ENCODE measurements at places on chromosomes 11 and 22. TPM values are rescaled to one million over a fixed set of nuclear protein-coding genes. Genes with fewer than 3 reads are reported as not detected.

The BACE1 gene
- 28.4 TPM for total RNA-seq

The OR6A2 gene
- 0.18 TPM for total RNA-seq

The AP2A2 gene
- 130 TPM for total RNA-seq

The C11orf91 gene
- not detected for total RNA-seq

GRCh38 chr11:64141081-64141783 is 24.7 kb downstream of the MACROD1 start:
- no peaks in the 10 kb centered on the region for H3K36me3 ChIP-seq
- H3K4me1 ChIP-seq = no peaks in the 10 kb centered on the region
- no peaks in the 10 kb centered on the region for H3K27me3 ChIP-seq

DNA sequence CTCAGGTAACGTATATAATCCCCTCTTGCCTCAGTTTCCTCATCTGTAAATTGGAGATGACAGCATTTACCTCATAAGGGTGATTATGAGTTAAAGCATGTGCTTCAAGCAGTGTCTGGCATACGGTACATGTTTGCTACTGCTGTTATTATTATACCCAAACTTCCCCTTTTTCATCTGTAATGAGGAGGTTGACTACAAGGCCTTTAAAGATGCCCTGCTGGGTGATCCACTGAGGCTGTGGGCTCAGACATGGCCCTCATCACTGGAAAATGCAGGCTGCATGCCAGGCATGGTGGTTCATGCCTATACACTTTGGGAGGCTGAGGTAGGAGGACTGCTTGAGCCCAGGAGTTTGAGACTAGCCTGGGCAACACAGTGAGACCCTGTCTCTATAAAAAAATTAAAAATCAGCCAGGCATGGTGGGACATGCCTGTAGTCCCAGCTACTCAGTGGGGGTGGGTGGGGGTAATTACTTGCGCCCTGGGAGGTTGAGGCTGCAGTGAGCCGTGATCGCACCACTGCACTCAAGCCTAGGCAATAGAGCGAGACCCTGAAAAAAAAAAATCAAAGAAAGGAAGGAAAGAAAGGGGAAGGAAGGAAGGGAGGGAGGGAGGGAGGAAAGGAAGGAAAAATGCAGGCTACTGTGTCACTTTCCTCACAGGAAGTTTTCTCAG is 4.3 kb downstream of the PIK3IP1 start:
- H3K27ac ChIP-seq = peak overlapping the region; percentile 96
- peaks cover 65% of the 10 kb centered on the region for H3K36me3 ChIP-seq
- H3K4me3 ChIP-seq = peak overlapping the region; percentile 78

DNA sequence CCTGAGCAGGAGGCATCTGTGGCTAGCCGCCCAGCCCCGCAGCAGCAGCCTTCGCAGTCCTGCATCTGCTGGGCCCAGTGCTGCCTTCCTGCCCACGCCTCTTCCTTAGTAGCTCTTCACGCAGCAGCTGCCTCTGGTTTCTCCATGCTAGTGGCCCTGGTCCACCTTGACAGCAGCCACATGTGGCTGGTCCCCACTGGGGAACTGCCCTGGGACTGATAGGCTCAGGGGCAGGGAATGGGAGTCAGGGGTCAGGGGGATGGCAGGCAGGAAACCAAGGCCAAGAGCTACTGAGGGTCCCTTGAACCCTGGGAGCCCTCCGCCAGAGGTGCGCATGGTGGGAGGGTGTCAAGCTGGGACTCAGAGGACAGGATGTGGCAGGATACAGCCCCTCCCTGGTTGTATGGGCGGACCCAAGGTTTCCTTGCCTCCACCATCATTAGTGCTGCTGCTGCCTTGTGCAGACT is 99.4 kb upstream of the PITPNB start:
- peaks cover 11% of the 10 kb centered on the region for H3K36me3 ChIP-seq
- no peak overlapping the region for H3K4me3 ChIP-seq
- H3K27ac ChIP-seq = no peak overlapping the region
- peaks cover 30% of the 10 kb centered on the region for H3K4me1 ChIP-seq
- H3K27me3 ChIP-seq = no peaks in the 10 kb centered on the region

DNA sequence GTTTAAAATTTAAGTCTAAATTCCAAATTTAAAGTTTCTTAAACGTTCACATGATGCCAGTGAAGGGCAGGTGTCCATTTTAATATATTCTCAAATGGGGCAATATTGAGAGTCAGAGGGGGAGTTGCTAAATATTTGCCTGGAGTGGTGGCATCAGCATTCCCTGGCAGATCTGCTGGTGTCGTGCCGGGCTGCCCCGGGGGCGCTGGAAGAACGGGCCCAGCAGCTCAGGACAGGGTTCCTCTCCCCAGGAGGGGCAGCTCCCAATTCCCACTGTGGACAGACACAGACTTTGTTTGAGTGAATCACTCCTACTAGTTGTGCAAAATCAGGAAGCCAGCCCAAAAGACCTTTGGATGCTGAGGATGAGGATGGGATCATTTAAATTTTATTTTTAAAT is 468.7 kb upstream of the B3GAT1 start:
- no peak overlapping the region for H3K4me3 ChIP-seq
- peaks cover 16% of the 10 kb centered on the region for H3K27me3 ChIP-seq
- no peak overlapping the region for H3K27ac ChIP-seq
- H3K4me1 ChIP-seq = no peaks in the 10 kb centered on the region

DNA sequence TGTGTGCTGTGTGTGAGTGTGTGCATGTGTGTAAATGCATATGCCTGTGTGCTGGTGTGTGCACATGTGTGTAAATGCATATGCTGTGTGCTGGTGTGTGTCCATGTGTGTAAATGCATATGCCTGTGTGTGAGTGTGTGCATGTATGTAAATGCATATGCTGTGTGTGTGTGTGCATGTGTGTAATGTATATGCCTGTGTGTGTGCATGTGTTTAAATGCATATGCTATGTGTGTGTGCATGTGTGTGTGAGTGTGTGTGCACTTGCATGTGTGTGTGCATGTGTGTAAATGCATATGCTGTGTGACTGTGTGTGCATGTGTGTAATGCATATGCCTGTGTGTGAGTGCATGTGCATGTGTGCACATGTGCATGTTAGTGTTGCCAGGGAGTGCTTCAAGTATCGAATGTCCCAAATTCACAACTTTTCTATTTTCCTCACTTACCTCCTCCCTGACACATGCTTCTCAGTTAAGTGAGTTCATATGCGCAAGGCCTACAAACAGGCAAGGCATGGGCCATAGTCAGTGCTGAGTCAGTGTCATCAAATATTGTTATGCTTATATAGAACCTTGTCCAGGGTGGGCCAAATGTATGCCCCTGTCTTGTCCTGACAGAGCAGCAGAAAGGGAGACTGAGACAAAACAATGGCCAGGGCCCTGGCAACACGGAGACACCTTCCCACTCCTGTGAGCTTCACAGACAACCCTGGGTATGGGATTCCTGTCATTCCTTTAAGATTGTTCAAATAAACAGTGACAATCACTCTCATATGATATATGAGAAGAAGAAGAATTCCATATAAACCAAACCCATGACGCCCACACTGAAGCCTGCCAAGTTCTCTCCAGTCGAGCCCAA is 38.6 kb downstream of the GGTLC2 start:
- DNase-seq = no peak
- no peak overlapping the region for H3K4me3 ChIP-seq
- no peak overlapping the region for H3K27ac ChIP-seq
- H3K4me1 ChIP-seq = no peaks in the 10 kb centered on the region
- no peaks in the 10 kb centered on the region for H3K27me3 ChIP-seq
- no peaks in the 10 kb centered on the region for H3K36me3 ChIP-seq

DNA sequence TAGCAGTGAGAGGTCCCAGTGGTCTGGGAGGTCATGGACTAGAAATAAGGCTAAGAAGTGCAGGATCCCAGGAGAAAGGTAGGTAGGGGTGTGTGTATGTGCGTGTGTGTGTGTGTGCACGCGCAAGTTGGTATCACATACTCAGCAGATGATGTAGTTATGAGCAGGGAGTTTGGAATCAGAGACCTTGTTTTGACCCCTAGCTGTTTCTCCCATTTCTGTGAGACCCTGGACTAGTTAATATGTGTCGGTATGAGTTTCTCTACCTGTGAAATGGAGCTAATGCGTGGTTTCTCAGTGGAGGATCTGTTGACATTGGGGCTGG is 1.3 kb downstream of the SERPING1 start:
- H3K36me3 ChIP-seq = peaks cover 18% of the 10 kb centered on the region
- no peak for DNase-seq
- peak overlapping the region; percentile 66 for H3K4me3 ChIP-seq
- H3K27me3 ChIP-seq = no peaks in the 10 kb centered on the region
- H3K4me1 ChIP-seq = peaks cover 27% of the 10 kb centered on the region
- H3K27ac ChIP-seq = peak overlapping the region; percentile 86

DNA sequence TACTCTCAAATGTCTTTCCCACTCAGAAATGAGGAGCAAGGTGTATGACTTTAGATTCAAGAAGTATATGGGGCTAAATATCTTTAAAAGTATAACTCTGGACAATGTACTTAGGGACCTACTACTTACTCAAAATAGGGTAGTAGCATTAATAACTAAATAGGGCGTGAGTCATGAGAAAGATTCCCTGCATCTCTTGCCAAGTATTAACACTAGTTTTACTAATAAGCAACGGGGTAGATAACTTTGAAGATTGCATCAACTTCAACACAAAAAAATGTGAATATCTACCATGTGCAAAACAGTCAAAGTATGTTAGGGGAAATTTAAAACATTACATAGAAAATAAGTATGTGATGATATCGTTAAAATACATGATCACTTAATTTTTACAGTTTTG is 99.6 kb downstream of the PGR start:
- peaks cover 6% of the 10 kb centered on the region for H3K4me1 ChIP-seq
- no peak overlapping the region for H3K27ac ChIP-seq
- H3K27me3 ChIP-seq = no peaks in the 10 kb centered on the region
- DNase-seq = no peak
- H3K36me3 ChIP-seq = no peaks in the 10 kb centered on the region
- H3K4me3 ChIP-seq = no peak overlapping the region

DNA sequence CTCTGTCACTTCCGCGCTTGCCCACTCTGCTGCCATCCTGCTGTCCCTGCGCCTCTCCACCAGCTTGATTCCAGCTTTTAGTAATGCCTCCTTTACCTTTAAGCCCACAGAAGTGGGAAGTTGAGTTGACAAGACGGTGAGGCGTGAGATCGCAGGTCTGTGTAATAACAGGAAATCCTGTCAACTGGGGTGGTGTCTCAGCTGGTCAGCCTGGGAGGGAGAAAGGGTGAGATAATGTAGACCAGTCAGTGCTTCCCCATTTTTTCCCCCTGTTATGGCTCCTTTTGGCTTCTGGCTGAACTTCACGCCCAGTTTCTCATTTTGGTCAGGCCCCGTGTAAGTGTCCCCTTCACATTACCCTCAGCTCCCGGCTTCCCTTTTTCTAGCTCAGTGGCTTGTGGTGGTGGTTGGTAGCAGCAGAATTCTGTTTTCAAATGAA is 98.9 kb downstream of the TRAF6 start:
- peak overlapping the region; percentile 67 for H3K27ac ChIP-seq
- H3K4me3 ChIP-seq = no peak overlapping the region
- H3K27me3 ChIP-seq = no peaks in the 10 kb centered on the region

DNA sequence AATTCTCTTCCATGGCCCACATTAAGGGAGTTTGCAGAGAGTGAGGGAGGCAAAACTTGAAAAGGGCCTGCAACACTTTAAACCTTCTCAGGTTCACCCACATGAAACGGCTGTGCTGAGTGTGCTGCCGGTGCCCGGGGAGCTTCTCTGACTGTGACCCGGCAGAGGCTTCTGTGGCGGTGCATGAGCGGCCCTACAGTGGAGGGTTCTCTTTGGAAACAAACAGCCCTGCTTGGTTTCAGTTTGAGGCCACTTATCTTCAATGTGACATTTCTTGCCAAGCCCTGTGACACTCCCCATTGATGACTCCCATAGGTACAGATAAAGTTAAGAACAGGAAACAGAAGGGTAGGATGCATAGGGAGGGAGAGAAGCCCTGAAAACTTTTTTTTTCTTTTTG is 31.8 kb downstream of the FAM118A start:
- DNase-seq = no peak
- H3K4me3 ChIP-seq = no peak overlapping the region

DNA sequence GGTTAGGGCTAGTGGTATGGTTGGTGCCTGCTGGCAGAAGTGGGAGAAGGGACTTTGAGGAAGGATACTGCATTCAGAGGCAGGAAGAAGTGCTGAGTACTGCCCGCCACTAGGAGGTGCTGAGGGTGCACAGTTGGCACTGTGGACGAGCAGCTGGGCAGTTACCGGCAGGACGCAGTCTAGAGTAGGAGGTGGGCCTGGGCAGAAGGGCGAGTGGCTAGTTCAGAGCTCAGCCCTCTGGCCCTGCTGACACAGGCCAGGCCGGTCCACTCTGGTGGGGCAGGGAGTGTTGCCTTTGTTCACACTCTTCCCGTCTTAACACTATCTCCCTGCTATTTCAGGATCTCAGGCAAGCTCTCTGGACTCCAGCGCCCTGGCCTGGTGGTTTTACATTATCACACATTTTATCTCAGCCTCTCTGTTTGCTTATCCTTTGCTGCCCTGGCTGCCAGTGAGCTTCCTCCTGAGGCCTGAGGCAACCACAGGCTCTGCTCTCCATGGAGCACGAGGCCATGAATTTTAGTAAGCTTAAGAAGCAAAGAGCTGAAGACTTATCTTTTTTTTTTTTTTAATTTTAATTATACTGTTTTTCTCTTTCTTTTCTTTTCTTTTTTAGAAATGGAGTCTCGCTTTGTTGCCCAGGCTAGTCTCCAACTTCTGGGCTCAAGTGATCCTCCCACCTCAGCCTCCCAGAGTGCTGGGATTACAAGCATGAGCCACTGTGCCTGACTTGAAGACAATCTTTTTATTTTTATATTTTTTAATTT is 26.9 kb downstream of the SNAP29 start:
- DNase-seq = peak; percentile 90
- peaks cover 12% of the 10 kb centered on the region for H3K4me1 ChIP-seq
- peaks cover 87% of the 10 kb centered on the region for H3K36me3 ChIP-seq
- H3K4me3 ChIP-seq = no peak overlapping the region

GRCh38 chr11:60195923-60196368 is 13.1 kb upstream of the MS4A6A start:
- H3K27ac ChIP-seq = no peak overlapping the region
- no peaks in the 10 kb centered on the region for H3K4me1 ChIP-seq
- no peak for DNase-seq

GRCh38 chr11:61966734-61967115 is 709 bp downstream of the FTH1 start:
- H3K36me3 ChIP-seq = peaks cover 35% of the 10 kb centered on the region
- no peaks in the 10 kb centered on the region for H3K27me3 ChIP-seq
- peaks cover 81% of the 10 kb centered on the region for H3K4me1 ChIP-seq
- peak overlapping the region; percentile 98 for H3K4me3 ChIP-seq

GRCh38 chr11:16985297-16985696 is 28.9 kb downstream of the PLEKHA7 start:
- peaks cover 37% of the 10 kb centered on the region for H3K4me1 ChIP-seq
- no peaks in the 10 kb centered on the region for H3K36me3 ChIP-seq
- no peaks in the 10 kb centered on the region for H3K27me3 ChIP-seq

- no peak overlapping the region for H3K27ac ChIP-seq
Observed at GRCh38 chr11:58391879-58392278, 14.8 kb downstream of the OR5B3 start.

All from lower lobe of right lung (tissue), 2 donors.